ENCODE measurements at places on chromosomes 12 and 14.

DNA sequence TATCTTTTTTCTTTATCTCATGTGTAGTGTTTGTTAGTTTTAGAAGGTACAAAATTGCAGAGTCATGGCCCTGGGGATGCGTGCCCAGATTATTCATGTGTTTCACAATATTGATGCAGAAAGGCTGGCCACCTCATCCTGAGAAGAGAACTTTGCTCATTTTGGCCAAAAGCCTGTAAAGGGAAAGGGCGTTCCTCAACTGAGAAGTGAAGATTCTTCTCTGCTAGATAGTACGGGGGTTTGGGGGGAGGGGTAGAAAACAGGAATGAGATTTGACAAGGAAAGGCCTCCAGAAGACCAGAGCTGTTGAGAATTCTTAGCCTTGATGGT, 1.7 kb downstream of the MGST1 start:
- peak; percentile 62 for DNase-seq

- DNase-seq, result no peak
Observed at GRCh38 chr12:6630736-6631135, 5.0 kb downstream of the LPAR5 start.

DNA sequence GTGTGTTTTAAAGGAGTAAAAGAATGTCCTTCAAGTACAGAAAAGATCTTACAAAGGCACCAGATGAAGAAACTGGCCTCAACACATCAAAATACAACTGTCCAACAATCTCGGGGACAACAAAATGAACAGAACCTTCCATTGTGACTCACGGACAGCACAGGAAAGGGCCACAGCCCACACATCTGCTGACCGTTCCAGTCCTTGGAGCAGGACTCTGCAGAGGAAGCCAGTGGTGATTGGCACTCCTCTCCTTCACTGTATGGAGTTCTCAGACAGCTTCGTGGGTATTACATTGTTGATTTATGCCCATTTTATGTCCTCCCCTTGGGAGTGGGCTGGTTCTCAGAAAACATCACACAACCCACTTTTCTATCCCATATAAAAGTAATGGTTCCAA, 32.5 kb upstream of the TC2N start:
- no peak for DNase-seq

DNA sequence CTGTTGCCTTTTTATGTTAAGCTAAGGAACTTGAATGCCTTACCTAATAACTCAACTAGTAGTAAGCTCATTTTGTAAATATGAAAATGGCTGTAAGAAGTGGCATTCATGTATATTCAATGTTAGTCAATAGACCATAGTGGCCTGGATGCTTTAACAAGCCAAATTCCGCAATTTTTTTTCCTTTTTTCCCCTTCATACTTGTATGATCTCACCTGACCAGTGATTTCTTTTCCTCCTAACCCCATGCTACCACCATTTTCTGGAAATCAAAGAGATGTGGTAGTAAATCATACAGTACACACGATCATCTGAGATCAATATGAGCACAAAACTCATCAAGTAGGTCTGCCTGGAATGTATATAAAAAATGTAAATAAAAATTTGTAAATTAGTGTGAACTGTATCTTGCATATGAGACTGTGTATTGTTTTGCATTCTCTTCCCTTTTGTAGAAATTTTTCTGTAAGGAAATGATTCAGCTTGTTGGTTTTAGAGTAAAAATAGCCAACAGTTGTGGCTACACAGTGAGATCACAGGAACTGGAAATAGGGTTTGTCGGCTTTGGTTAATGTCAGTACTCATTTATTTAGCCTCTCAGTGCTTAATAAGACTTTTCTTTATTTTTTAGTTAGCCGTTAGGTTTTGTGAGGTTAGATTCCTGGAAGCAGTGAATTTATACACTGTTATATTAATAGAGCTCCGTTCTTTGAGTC, 62.5 kb downstream of the ETNK1 start:
- DNase-seq, result no peak

GRCh38 chr14:50225974-50226297, 5.4 kb downstream of the SOS2 start:
- no peak for DNase-seq

- DNase-seq, result peak; percentile 66
Observed at GRCh38 chr14:94175011-94175745, 1.1 kb downstream of the PPP4R4 start.

DNA sequence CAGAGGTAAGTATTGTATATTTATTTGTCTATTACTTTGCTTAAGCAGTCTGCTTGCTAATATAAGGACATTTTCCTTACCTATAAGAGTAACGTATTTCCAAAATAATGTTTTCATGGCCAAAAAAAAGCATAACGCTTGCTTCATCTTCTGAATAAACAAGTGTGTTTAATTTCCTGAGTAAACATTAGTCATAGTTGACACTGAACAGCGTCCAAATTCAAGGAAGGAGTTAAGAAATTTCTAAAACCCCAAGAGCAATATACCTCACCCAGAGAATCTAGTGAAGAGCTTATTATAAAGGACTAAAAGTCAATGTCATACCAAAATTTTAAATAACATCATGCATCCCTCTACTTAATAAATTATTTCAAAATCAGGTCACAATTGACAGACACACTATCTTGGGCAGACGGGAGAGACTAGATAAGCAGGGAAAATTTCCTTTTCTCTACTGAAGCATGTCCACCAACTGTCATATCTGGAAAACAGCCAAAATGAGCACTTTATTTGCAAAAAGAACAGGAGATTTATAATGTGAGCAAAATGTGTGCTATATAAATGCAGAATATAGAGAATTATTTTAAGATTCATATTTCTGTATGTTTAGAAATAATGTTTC, 25.1 kb downstream of the ANKS1B start:
- no peak for DNase-seq

GRCh38 chr12:70180130-70180529, 63.1 kb upstream of the CNOT2 start:
- DNase-seq, result no peak

DNA sequence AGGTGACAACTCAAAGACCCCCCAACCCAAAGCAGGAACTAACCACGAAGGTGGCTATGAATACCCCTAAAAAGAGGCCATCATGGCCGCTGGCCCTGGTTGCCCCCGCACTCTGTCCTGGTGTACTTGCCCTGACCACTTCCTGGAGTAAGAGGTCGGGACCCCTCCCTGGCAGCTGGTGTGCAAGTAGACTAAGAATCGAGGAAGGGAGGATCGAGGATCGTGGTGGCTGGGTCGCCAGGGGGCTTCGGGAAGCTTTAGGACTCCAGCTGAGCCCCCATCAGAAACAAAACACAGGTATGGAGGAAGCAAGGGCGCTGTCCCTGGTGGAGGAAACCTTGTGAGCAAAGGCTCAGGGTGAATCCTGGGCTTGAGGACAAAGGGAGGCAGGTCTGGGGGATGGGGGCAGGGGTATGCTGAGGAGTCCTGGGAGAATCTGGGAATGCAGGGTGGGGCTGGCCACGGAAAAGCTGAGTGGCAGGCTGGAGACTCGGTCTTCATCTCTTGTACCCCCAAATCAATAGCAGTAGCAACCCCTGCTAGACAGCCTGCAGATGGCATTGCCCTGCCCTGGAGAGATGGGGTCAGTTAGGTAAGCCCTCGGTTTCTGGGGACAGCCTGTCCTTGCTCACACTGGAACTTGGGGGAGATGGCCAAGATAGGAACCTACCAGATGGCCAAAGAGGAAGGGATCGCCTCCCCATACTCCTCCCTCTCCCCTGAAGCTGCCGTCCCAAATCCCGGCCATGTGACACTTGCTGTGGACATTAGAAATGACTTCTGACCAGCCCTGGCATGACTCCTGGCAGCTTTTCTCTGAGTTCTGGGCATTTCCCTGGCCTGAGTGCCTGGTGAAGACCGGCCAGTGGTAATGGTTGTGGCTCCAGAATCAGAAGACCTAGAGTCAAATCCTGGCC, 45.3 kb upstream of the ESRRB start:
- DNase-seq, result no peak

DNA sequence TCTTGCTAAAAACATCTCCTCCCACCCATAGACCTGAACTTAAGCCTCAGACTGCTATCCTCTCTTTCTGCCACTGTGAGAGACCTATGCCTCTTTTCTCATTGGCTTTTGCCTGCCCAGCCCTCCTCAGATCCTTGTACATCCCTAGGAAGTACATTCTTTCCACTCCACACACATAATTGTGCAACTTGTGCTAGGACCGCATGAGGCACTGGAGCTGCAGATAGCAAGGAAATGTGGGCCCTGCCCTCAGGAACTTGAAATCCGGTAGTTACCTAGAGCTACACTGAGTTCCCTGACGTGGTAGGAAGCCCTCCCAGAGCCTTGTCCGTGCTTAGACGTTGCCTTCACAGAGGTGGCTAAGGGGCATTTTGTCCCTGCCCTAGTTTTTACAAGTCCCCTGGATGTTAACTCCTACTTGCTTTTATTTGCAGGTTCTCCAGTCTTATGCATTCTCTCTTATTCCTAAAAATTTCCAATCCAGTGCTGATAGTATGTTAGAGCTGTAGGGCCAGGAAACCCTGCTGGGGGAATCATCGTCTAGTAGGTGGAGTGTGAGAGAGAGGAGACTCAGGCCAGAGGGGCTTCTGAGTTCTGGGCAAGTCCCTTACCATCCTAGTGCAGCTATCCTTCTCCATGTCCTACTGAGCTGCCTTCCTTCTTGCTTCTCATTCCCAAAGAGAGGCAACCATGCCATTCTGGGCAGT, 41.3 kb downstream of the NTF3 start:
- DNase-seq, result peak; percentile 49

DNA sequence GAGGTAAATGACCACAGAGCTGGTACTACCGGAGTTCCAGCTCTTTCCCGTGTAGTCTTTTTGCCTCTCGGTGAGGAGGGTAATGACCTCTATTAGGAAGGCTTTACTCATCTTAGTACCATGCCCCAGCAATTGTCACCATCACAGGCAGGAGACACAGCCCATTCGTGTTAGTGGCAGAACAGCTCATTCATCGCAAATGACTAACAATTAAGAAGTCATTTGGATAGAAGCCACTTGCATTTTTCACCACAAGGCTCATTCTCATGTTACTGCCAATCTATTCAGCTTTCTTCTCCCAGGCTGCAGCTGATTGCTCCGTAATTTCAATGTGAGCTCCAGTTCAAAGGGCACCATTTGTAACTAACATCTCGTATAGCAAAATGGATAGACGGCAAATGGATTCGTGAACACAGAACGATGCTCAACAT, 718.8 kb upstream of the TMEM132C start:
- peak; percentile 69 for DNase-seq

DNA sequence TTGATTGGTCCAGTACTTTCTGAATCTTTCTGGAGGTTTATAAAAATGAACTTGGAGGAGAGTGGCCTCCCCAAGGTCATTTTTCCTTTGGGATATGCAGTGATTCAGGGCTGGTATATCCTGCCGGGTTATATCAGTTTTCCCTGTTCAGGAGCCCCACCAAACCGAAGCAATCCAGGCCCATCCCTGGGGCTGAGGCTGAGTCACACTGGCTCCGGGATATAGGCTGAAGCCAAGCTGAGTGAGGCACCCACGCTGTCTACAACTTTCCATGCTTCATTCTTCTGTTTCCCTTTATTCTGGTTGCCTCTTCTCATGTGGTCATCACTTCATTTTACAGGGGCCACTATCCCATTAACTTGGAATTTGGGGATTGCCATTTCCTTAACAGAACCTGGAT, 3.4 kb downstream of the SSPN start:
- peak; percentile 90 for DNase-seq

DNA sequence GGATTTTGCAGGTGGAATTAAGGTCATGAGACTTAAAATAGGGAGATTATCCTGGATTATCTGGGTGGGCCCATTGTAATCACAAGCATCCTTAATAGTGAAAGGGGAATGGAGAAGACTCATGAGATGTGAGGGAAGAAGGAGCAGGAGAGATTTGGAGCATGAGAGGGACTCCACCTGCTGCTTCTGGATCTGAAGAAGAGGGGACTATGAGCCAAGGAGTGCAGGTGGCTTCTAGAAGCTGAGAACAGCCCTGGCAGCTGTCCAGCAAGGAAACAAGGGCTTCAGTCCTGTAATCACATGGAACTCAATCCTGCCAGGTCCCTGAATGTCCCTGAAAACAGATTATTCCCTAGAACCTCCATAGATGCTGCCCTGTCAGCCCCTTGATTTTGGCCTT, 67.8 kb downstream of the PELI2 start:
- no peak for DNase-seq

GRCh38 chr12:117714203-117714602, 254.6 kb downstream of the KSR2 start:
- DNase-seq, result no peak

GRCh38 chr14:31545328-31545727, 15.9 kb upstream of the NUBPL start:
- no peak for DNase-seq

DNA sequence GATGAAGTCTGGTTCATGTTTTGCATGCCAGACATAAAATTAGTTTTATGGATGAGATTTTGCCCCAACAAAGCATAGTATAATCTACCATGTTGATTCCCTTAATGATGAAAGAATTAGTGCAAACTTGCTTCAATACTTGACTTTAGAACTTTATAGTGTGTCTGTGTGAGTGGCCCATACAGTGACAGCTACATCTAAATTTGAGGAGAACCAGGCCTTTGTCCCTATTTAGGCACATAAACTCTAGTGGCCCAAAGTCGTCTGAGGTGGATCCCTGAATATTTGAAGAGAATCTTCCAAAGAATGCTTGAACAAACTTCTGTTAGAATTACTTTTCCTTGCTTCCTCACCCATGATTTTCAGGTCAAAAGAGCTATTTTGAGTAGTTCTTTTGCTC, 70.4 kb downstream of the POLR3B start:
- DNase-seq, result no peak

DNA sequence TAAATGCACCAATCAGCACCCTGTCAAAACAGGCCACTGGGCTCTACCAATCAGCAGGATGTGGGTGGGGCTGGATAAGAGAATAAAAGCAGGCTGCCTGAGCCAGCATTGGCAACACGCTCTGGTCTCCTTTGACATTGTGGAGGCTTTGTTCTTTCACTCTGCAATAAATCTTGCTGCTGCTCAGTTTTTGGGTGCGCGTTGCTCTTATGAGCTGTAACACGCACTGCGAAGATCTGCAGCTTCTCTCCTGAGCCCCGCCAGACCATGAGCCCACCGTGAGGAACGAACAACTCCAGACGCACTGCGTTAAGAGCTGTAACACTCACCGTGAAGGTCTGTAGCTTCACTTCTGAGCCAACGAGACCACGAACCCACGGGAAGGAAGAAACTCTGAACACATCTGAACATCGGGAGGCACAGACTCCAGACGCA, 8.4 kb upstream of the PIANP start:
- no peak for DNase-seq

DNA sequence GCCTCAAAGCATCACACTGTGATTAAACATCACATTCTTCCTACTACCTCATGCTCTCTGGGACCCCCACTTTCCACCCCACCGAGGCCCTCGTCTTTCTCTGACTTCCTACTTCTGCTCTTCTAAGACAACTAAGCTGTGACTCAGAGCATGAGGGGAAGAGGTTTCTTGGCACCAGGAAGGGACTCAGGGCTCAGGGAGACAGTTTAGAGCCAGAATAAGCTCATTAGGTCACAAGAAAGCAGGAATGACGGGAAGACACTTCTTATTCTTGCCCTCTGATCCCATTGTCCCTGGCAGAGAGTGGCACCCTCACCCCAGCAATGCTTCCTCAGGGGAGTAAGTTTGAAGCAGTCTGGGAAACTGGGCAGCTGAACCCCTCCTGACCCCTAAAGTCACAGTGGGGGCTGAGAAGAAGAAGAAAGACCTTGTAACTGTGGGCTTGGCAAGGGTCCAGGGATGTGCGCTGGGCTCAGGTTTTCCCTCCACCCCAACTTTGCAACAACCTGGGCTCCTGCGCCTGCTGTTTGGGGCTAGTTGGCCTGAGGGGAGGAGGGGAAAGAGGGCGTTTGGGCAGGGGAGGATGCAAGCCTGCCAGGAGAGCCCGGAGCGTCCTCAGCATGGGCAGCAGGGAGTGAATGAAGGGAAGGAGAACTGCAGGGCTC, 64.6 kb upstream of the ACTN1 start:
- DNase-seq, result no peak

GRCh38 chr12:116148844-116149243, 128.6 kb downstream of the MED13L start:
- DNase-seq, result no peak
